ENCODE measurements at places on chromosomes 13 and 19. TPM values are rescaled to one million over a fixed set of nuclear protein-coding genes. Genes with fewer than 3 reads are reported as not detected.

DNA sequence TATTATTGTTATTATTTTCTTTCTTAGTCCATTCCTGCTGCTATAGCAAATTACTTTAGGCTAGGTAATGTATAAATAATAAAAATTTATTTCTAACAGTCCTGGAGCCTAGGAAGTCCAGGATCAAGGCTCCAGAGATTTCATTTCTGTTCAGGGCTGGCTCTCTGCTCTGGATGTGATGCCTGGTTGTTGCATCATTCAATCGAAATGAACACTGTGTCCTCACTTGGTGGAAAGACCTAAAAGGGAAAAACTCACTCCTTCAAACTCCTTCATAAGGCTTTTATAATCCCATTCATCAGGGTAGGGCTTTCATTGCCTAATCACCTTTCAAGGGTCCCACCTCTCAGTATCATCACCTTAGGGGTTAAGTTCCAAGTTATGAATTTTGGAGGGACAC is 395.0 kb downstream of the EFNB2 start:
- no peak for DNase-seq

GRCh38 chr19:51227326-51227725 is 2.4 kb downstream of the CD33 start:
- no peak for DNase-seq

DNA sequence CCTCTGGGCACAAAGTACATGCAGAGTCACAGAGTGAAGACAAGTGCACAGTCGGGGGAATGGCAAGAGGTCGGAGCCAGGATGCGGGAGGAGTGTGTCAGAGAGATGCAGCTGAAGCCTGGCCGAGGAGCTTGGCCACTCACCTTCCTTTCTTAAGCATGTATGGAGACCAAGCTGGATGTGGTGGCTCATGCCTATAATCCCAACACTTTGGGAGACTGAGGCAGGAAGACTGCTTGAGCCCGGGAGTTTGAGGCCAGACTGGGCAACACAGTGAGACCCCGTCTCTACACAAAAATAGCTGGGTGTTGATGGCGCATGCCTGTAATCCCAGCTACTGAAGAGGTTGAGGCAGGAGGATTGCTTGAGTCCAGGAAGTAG is 67.0 kb downstream of the LATS2 start:
- no peak for DNase-seq

GRCh38 chr13:100535426-100536135 is 53.0 kb downstream of the GGACT start:
- DNase-seq = no peak

- no peak for DNase-seq
Measured at GRCh38 chr13:98923641-98924397, 54.0 kb downstream of the DOCK9 start.

DNA sequence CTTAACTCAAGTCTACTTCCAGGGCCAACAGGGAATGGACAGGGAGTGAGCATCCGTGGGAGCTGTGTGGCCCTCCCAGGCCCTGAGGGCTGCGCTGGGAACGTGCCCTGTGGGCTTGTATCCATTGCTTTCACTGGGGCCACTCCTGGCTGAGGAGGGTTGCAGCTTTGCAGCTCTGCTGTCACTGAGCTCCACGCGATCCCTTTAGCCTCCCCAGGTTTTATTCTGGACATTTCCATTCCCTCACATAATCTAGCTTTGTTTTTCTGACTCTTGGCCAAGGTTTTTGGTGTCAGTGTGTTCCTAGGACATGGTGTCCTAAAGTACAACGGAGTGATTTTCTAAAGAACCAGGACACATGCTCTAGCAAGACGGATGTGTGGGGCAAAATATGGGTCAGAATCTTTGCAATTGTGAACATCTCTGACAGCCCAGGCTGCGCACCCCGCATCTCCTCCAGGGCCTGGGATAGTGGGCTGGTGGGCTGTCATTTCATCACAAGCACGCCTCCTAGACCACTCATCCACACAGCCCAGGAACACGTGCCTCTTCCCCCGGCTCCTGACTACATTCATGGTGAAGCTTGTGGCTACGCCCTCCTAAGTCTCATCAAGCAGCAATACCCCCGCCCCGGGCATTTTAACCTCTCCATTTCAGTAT is 28.0 kb downstream of the GGACT start:
- DNase-seq = no peak

DNA sequence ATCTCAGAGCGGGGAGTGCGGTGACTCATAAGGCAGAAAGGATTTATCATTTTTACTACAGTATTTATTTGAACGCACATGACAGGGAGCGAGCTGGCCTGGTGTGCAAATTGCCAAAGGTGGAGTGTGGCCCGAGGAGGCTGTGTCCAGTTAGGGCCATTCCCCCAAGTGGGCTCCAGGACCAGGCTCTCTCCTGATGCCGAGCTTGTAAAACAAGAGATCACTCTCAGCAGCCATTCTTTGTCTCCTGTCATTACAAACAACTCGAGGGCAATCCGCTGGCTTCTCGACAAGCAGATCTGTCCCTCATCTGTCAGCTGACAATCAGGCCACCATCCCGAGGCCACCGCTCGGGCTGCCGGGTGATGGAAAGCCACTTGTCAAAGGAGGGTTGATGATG is 418.9 kb downstream of the ZNF536 start:
- DNase-seq = no peak

GRCh38 chr19:35249848-35250711 is 1.3 kb downstream of the LSR start:
- no peak for DNase-seq

- DNase-seq = no peak
Measured at GRCh38 chr13:111475488-111475887, 155.0 kb downstream of the TEX29 start.

- no peak for DNase-seq
Measured at GRCh38 chr13:74715718-74716117, 581.5 kb upstream of the KLF12 start.

DNA sequence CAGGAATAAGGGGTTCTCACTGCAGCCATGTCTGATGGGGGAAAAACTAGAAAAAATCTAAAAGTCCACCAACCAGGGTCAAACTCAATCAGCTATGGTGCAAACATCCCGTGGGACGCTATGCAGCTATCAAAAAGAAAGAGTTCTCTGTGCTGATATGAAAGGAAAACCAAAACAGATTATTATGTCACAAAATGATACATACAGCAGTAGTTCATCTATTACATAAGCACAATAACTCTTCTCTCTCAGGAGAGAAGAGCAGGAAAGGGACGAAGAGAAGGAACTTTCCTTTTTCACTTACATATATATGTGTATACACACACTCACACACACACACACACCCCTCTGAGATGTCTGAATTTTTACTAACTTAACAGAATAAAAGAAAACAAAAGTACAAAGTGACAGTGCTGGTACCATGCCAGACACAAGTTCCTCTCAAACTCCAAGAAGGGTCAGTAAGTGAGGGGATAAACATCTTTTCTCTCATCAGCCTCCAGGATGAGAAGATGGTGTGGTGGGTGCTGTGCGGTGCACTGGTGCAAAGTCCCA is 2.9 kb upstream of the FKRP start:
- no peak for DNase-seq

GRCh38 chr13:41460074-41460465 is 2.7 kb downstream of the RGCC start:
- DNase-seq = no peak

DNA sequence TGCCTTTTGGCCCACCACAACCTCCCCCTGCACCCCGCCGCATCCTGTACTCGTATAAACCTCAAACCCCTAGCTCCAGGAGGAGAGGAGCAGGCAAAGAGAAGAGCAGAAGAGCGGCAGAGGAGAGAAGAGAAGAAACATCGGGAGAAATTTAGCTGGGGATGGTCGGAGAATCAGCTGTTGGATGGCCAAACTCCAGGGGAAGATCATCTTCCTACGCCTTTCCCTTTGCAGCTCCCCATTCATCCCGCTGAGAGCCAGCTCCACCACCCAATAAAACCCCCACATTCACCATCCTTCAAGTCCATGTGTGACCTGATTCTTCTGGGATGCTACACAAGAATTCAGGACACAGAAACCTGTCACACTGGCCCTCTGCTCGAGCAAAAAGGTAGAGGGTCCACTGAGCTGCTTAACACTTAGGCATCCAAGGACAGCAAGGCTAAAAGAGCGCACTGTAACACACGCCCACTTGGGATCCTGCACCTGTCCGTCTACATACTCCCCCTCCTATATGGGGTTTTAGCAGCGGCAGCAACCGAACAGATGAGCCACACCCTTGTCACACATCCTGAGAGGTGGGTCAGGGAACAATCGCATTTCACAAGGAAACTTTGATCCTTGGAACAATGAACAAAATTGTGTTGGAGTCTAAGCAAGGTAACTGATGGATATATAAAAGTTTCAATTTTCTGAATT is 51.6 kb upstream of the MIR17HG start:
- no peak for DNase-seq

The ATP8B3 gene
- 0.52 TPM for total RNA-seq

The LPAR6 gene
- total RNA-seq = 15.0 TPM

The NAPA gene
- 113 TPM for total RNA-seq

The SIGLEC10 gene
- total RNA-seq = 1.4 TPM

The CLEC11A gene
- total RNA-seq = 8.4 TPM

The PCP2 gene
- not detected for total RNA-seq

The ATP13A1 gene
- 29.6 TPM for total RNA-seq
